ENCODE measurements at places on chromosomes 4 and X. TPM values are rescaled to one million over a fixed set of nuclear protein-coding genes. Genes with fewer than 3 reads are reported as not detected.

DNA sequence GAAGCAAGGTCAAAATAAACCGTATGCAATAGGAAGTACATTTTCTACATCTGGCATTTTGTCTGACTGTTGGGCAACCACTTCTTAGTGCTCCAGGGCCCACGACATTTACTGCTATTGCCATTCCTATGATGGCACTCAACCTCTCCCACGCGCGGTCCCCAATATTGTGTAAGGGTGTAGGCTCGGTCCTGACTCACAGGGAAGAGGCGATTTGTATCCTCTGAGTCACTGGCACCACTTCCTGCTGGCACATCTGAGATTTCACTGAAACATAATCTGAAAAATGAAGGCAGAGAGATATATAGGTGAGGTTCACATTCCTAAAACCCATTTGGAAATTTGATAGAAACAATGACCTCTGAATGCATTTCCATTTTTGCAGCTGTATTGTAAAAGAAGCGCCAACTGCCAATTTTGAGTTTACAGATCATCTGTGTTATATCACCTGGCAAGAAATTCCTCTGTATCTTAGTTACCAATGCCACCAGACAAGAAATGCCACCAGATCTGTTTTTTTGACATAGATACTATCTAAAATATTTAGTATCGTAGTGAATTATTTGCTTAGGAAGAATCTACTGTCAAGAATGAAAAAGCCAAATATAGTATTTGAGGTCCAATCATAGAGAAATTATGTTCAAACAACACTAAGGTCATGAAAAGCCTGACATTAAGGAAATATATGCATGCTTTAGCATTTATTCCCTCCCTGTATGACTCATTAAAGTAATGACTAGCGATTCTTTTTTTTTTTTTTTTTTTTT lies 9.8 kb downstream of the EREG start:
- no peak for DNase-seq

- no peak for DNase-seq
These were observed 28.6 kb downstream of the STAP1 start for GRCh38 chr4:67587156-67587555.

- peak; percentile 35 for DNase-seq
These were observed 67.7 kb upstream of the FAM9A start for GRCh38 chrX:8868906-8869305.

DNA sequence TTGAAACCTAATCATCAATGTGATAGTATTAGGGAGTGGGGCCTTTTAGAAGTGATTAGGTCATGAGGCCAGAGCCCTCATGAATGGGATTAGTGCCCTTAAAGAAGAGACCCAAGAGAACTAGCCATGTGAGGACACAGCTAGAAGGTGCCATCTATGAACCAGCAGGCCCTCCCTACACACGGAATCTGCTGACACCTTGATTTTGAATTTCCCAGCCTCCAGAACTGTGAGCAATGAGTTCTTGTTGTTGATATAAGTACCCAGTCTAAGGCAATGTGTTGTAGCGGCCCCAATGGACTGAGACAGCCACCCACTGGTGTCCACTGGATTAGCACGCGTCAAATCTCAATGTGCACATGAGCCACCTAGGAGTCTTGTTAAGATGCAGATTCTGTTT lies 8.4 kb upstream of the ADGRG2 start:
- no peak for DNase-seq

DNA sequence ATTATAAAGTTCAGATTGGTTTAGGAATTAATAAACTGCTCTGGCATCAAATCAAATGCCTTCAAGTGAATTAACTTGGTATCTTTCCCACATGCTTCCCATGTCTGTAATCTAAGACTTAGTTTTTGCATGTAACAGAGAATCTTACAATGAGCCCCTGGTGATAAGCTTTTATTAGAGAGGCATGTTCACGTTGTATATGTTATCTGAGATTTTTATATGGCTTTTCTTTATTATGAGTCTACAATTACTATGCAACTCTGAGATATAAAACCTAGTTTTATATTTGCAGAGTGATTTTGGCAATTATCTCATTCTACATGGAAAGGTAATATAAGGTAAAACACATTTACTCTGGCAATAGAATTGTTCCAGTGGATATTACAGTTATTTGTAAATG lies 1578.4 kb upstream of the IGFBP7 start:
- no peak for DNase-seq

GRCh38 chrX:136856551-136856950 lies 24.0 kb downstream of the RBMX start:
- no peak for DNase-seq

GRCh38 chr4:186297013-186297645 lies 31.1 kb downstream of the F11 start:
- peak; percentile 73 for DNase-seq

Gene CYBB
- not detected for total RNA-seq

Gene CENPVL2
- total RNA-seq: not detected

Gene FGFBP1
- total RNA-seq: not detected

Data from G401 (cell line).